ENCODE measurements at places on chromosomes 1 and 21.
A peak's percentile ranks its signal among the peaks of the same experiment; 100 is the strongest.

DNA sequence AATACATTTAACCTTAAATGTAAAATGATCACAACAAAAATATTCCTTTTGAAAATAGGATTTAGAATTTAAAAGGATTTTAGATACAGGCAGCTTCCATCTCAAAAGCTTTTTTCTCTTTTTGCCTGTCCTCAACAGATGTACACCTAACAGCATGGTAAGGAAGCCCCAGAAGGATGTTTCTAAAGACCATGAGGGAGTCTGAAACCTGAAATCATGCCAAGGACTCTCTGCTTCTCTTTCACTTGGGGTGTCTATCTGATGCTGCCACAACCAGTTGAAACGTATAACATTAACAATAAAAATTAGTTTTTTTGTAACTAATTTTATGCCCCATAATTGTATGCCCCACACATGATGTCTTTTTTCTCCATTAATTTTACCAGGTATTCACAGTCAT, 5.4 kb upstream of the ZNF281 start:
- no peak for DNase-seq

DNA sequence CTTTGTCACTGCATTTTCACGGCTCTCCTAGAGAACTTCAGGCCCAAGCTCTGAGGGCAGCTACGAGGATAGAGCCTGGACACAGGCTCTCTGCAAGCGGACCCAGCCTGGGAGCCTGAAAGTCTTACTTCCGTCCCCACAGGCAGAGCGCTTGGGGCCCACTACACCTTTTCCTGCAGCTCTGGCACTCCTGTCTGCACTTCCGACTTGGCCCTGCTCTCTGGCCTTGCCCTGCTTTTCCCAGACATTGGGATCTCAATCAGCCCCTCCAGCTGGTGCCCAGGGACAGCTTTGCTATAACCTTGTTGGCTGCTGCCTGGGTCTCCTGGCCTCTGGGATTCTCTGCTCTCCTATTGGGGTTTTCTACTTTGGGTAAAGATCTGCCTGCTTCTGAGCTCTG, 27.6 kb downstream of the WNT4 start:
- DNase-seq: no peak

DNA sequence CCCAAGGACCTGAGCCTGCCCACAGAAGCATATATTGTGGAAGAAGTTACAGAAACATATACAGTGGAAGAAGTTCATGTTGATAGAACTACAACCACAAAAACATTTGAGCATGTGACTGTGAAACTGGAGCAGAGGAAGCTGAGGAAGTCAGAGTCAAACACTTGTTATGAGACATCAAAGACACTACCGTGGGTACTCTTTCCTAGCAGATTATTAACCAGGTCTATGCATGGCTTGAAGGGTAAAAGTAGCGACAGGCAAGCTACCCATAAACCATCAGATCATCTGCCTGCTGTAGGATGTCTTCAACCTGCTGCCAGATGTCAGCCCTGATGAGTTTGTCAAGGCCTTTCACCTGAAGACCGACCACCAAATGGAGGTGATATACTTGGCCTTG, 35.8 kb downstream of the IVNS1ABP start:
- DNase-seq: no peak

- DNase-seq: no peak
Measured at GRCh38 chr1:226633541-226634165, 85.1 kb downstream of the STUM start.

- no peak for DNase-seq
Measured at GRCh38 chr1:246947255-246947654, 15.5 kb upstream of the AHCTF1 start.

DNA sequence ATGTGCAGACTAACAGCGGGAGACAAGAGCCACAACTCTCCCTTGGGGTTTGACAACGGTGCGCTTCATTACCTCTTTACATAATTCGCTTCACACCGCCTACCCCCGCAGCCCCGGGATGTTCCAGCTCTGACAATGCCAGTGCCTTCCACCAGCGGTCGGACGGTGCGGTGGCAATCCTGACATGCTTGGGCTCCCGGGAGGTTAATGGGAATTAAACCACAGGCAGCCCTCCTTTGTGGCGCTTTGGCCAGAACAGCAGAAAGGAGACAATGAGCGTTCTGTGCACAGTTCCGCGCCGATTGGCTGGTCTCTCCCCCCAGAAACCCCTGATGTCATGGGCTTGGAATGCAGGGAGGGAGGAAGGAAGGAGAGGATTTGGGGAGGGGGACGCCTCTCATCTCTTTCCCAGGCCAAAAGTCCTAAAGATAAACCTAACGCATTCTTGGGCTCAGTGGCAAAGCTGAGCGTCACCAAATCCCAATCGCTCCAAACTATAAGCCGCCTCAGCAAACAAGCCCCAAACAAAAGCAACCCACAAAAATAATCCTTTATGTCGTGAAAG, 1.3 kb downstream of the CNN3 start:
- DNase-seq: peak; percentile 89

GRCh38 chr21:20856926-20857325, 141.3 kb upstream of the NCAM2 start:
- no peak for DNase-seq

DNA sequence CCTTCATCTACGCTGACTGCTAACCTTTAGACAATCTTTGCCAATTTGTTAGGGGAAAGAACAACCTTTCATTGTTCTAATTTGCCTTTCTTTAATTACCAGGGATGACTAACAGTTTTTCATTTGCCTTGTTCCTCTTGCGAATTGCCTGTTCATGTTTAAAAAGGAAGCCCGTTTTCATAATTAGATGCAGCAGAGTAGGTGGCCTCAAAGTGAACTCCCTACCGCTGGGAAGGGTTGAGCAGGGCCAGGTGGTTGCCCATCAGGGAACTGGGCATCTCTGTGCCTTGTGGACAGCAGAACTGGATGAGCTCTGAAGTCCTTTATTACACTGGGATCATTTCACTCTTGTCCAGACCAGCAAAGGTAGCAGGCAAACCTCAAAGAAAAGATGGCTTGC, 59.0 kb downstream of the HIVEP3 start:
- no peak for DNase-seq

- DNase-seq: no peak
Measured at GRCh38 chr1:117427297-117427696, 60.0 kb downstream of the MAN1A2 start.

GRCh38 chr1:222824641-222825040, 9.8 kb downstream of the DISP1 start:
- no peak for DNase-seq

- no peak for DNase-seq
Measured at GRCh38 chr1:8011923-8012858, 13.9 kb downstream of the ERRFI1 start.

DNA sequence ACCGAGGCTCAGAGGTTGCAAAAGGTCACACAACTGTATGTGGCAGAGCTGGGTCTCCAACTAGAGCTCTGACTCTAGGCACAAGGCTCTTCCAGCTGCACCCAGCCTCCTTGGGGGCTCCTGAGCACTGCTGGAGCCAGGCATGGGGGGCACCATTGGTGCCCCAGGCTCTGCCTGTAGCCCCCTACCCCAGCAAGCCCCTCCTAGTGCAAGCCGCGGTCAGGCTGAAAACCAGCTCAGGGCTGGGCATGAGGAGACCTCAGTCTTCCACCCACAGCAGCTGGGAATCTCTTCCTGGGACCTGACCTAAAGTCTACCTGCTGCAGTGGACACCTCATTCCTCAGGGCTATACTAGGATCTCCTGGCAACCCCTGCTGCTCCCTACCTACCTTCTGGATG, 14.6 kb downstream of the TNNT2 start:
- DNase-seq: no peak

DNA sequence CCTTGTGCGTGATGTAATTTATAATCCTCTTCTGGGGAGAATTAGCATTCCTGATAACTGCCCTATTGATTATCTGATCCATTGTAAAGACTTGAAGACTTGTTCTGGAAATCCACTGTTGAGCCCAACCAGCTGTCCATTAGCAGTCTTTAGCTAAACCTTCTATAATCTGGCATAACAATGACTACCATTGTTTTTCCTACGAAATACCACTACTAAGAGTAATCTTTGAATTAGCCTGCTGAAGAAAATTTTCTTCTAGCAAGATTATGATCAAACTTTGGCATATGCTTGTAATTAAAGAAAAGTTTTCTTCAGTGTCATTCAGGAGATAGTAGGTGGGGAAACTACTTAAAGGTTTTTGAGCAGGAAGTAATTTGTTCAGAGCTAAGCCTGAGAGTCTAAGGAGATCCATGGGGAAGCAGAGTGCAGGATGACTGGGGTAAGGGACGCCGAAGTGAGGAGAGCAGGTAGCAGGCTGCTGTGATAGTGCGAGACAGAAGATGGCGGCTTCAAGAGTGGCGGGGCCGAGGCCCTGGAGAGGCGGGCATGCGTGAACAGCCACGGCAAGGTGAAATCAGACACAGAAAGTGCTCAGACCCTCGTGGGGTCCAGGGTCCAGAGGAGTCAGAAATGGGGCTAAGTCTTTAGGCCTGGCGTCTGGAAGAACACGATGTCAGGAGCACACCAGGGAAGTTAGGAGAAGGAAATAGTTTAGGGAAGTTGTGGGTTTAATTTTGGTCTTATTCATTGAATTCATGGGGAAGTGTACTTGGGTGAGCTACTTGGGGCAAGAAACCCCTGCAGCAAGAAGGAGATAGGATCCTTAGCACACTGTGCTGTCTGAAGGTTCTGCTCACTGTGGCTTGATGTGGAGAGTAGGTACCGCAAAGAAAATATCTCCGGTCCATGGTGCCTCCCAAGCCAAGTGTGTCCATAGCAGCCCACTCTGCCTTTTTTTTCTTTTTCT, 112.6 kb upstream of the ADAR start:
- no peak for DNase-seq

- no peak for DNase-seq
Measured at GRCh38 chr1:118360817-118361216, 175.8 kb upstream of the SPAG17 start.

DNA sequence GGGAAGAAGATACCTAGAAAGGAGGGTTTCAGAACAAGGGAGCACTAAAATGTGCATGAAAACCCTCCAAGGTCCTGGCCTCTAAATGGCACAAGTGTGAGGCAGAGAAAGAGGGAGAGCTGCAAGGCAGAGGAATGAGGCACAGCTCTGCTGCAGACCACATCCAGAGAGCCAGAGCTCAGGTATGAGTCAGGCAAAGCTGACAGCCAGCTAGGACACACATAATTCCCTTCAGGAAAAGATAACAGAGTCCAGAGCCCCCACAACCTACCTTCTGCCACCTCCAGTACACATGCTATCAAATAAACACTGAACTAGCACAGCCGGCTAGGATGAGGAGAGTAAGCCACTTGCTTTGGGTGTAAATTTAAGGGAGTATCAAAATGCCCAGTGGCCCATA, 62.2 kb downstream of the HSF2BP start:
- DNase-seq: no peak

DNA sequence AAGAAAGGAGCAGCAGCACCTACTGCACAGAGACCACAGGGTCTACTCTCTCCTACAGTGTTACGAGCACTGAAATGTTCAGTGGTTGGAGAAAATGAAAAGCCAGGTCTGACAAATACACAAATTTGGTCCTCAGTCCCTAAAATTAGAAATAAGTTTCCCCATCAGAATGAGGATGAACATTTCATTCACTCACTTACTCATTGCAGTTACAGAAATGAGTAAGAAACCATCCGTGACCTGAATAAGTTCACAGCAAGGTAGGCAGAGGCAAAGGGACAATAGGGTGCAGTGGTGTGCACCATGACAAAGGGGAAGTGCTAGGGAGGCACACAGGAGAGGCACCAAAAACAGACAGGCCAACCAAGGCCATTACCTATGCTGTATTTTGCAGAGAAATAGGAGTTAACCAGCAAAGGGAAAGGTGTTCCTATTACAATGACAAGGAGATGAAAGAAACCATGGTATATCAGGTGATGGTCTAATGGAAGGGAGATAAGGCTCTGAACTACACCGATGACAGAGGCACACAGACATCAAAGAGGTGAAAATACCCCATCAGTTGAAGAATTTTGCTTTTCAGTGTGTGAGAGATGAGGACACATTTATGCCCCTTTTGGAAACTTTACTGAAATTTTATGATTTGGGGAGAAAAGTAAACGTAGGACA, 29.4 kb downstream of the VAV3 start:
- peak; percentile 2 for DNase-seq

DNA sequence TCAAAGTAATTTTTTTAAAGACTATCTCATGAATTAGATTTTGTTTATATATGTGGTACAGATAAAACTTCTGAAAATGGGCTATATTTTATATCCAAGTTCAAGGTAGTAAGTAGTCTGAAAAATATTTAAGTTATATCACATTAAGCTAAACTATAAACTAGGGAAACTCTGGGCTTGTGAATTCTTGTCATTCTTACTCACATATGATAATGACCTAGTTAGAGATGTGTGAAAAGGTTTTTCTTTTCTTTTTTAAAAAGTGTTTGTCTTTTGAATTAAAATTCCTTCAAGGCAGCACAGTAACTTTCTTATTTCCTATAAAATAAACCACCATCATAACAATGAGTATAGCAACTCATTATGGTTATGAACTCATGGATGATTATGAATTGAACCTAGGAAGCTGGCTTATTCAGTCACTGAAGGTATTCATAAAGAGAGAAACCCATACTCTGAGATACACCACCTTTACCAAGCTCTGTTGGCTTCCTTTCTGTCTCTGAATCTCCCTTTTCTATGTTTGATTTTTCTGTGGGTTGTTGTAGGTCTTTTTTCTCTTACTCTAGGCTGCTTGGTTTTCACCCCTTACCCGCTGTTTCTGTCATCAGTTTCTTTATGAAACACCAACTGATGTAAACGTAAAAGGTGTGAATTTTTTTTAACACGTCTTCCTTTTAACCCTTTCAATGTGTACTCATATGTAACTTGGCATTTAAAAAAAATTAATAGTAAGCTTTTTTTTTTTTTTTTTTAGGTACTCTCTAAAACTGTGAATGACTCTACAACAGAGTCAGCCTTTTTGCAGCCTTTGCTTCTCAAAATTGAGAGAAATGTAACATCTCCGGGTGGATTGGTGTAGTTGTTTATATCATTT, 25.2 kb downstream of the IL12RB2 start:
- no peak for DNase-seq
